ENCODE measurements at places on chromosomes 2 and 18. TPM values are rescaled to one million over a fixed set of nuclear protein-coding genes. Genes with fewer than 3 reads are reported as not detected.

The ELOA2 gene
- not detected for total RNA-seq

The CYP27A1 gene
- total RNA-seq: 0.31 TPM

The OXER1 gene
- 0.22 TPM for total RNA-seq

The NEB gene
- total RNA-seq: 1.1 TPM

The NDC80 gene
- 3.3 TPM for total RNA-seq

The IGFBP2 gene
- not detected for total RNA-seq

DNA sequence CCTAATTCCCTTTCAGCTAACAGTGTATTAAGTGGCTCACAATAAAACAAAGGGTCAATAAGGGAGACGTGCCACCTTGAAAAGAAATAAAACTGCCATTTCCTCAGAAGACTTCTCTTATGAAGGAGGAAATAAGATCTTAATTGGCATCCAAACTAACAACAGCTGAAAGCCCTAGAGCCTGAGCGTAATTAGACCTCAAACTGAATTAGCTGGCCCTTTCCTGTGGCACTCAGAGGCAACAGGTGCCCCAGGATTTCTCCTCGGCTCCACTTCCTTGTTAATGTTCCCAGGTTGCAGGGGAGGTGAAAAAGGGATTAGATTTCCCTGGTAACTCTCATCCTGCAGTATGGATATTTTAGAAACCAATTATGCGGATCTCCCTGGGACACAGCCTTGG, 804.3 kb downstream of the DCDC2C start:
- DNase-seq: no peak
- H3K4me3 ChIP-seq: no peak overlapping the region

- peaks cover 21% of the 10 kb centered on the region for H3K4me1 ChIP-seq
- no peak for DNase-seq
- peak overlapping the region; percentile 26 for H3K4me3 ChIP-seq
- H3K36me3 ChIP-seq: peaks cover 14% of the 10 kb centered on the region
- no peaks in the 10 kb centered on the region for H3K27me3 ChIP-seq
Measured at GRCh38 chr18:74994502-74995418, 214.2 kb downstream of the PTGR3 start.

DNA sequence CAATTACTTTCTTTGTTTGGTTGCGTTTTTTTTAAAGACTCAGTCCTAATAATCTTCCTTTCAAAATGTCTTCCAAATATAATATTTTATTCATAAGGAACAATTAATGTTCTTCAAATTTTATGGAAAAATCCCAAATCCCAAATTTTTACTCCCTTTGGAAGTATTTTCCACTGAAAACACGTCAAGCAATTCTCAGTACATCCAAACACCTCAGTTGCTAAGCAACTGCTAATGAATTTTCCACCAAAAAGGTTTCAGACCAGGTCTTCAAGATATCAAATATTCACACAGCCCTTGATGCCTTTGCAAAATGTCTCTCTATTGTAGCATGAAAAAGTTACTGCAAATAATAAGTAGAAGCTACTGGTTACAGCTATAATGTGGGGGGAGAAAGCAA, 140.1 kb downstream of the DSEL start:
- no peak overlapping the region for H3K4me3 ChIP-seq
- no peaks in the 10 kb centered on the region for H3K27me3 ChIP-seq
- H3K4me1 ChIP-seq: no peaks in the 10 kb centered on the region
- DNase-seq: no peak

- DNase-seq: no peak
- H3K36me3 ChIP-seq: no peaks in the 10 kb centered on the region
- H3K27ac ChIP-seq: no peak overlapping the region
- H3K4me3 ChIP-seq: no peak overlapping the region
Measured at GRCh38 chr2:216222650-216223352, 113.7 kb downstream of the XRCC5 start.

GRCh38 chr2:133919285-133919684, 334.6 kb upstream of the MGAT5 start:
- no peak overlapping the region for H3K4me3 ChIP-seq
- peaks cover 10% of the 10 kb centered on the region for H3K27me3 ChIP-seq
- no peak for DNase-seq
- no peak overlapping the region for H3K27ac ChIP-seq
- H3K36me3 ChIP-seq: no peaks in the 10 kb centered on the region

All from naive thymus-derived CD8-positive, alpha-beta T cell (primary cell).